NCI-H69 (cell line): ENCODE measurements at places on chromosomes 5 and 9.
A peak's percentile ranks its signal among the peaks of the same experiment; 100 is the strongest.

DNA sequence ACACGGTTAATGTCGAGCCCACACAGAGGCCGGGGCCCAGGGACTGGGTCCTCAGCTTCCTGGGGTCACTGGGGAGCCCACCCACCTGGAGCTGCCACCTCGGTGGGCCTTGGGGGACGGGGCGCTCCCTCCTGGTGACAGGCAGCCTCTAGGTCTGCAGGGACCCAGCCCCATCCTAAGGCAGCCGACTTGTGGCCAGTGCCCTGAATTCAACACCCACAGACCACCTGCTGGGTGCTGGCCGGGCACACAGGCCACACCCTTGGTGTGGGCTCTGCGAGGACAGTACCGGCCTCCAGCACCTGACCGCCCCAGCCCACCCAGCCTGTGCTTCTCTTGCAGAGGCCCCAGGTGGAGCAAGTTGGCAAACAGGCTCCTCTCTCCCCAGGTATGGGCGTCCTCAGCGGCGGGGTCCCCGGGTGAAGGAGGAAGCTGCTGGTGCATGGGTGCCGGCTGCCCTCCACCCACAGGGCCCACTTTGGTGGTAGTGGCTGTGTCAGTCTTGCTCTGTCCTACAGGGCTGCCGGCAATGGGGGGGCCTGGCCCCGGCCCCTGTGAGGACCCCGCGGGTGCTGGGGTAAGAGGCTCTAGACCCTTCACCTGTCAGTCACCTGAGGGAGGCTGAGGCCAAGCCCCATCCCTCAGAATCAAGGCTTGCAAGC lies 8.3 kb downstream of the ENTPD8 start:
- no peak for DNase-seq

GRCh38 chr5:116847960-116848359 lies 273.3 kb upstream of the SEMA6A start:
- no peak for DNase-seq

GRCh38 chr5:141319202-141319601 lies 1.4 kb downstream of the TAF7 start:
- no peak for DNase-seq

DNA sequence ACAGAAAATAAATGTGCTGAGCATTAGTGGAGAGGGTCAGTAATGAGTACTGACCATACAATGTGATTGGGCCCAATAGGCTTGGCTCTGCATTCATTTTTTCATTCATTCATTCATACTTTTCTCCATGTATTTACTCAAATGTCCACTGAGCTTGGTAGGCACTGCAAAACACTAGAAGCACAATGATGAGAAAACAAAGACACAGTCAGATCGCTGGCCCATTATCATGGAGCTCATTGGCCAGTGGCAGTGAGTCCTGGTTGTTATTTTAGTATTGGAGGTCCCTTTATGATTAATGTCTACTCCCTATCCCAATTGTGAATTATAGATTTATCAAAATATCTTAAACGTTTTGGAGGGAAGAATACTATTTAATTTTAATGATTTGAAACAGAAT lies 1079.7 kb upstream of the DMAC1 start:
- DNase-seq: no peak

DNA sequence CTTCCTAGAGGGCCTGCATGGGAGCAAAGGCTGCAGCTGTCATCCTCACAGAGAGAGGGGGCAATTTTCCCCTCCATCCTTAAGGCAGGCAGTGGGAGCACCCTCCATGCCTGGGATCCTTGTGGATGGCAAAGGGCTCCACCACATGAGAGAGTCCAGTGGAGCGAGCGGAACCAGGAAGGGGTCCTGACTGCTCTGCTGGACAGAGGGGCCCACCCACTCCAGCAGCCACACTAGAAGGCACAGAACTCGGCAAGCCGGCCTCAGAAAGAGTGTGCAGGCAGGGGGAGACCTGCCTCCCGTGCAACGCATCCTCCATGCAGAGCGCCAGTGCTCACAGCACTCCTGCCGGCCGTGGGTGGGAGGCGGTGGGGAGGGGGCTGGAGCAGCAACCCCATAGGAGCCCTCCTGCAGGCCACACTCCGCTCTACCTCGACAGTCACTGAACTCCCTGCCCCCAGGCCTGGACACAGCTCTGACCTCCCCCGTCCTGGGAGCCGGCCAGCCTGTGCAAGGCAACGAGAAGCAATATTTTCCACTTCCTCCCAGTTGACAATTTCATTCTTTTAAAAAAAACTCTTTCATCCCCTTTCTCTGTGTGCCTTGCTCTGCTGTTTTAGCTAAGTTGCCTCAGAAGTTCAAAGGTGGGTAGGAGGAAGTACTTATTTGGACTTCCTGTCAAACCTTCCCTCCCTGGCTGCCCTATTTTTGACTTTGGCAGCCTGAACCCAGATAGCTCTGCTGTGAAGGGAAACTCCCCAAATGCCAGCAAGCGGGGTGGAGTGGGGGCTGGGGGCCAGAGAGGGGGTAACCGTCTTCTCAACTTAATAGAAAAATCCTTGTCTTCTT lies 5.3 kb upstream of the LCP2 start:
- DNase-seq: no peak

- no peak for DNase-seq
These were observed 1.4 kb upstream of the N4BP3 start for GRCh38 chr5:178111925-178112324.

DNA sequence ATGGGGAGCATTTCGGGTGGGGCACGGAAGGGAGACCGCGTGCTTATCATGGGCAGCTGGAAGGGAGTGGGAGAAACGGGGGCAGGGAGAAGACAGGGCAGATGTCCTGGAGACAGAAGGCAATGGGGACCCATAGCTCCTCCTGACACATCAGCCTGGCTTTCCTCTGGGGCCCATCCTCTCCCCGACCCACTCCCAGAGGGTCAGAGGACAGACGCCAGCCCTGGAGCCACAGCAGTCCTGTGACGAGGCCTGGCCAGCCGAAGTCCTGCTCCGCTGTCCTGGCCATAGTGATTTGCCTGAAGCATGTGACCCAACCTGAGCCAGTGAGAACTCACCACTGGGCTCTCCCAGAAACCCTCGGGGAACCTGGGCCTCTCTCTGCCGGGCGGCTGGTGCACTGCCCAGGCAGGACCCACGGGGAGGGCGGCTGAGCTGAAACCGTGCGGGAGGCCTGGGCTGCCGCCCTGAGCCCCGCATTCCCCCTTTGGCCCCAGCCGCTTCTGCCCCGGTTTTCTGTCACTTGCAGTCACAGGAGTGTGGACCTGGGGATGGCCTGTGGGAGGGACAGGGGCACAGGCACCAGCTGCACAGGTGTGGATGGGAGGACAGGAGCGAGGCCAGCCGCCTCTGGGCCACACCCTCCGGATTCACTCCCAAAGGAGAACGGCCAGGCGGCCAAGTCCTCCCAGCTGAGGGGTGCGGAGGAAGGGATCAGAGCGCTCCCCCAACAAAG lies 19.8 kb downstream of the ADAMTS2 start:
- DNase-seq: no peak

DNA sequence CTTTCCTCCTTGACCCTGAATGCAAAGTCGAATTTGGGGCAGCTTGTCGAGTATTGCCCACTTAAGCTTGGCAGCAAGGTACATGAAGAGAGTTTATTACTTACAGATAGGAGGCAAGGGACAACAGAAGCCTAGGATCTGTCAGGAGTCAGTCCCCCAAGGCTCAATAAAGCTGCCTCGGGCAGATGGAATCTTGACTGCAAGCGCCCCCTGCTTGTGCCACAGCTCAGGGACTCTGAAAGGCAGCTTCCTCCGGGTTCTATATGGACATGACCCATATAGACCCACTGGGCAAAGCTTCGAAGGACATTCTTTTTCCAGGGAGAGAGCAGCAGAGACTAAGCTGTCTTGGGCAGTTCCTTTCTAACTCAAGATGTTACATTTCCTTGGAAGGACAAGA lies 971.5 kb downstream of the EFNA5 start:
- DNase-seq: peak; percentile 31

- DNase-seq: peak; percentile 91
These were observed 45.7 kb downstream of the BNC2 start for GRCh38 chr9:16824545-16825330.

GRCh38 chr5:82349652-82350051 lies 71.5 kb upstream of the RPS23 start:
- DNase-seq: peak; percentile 57

DNA sequence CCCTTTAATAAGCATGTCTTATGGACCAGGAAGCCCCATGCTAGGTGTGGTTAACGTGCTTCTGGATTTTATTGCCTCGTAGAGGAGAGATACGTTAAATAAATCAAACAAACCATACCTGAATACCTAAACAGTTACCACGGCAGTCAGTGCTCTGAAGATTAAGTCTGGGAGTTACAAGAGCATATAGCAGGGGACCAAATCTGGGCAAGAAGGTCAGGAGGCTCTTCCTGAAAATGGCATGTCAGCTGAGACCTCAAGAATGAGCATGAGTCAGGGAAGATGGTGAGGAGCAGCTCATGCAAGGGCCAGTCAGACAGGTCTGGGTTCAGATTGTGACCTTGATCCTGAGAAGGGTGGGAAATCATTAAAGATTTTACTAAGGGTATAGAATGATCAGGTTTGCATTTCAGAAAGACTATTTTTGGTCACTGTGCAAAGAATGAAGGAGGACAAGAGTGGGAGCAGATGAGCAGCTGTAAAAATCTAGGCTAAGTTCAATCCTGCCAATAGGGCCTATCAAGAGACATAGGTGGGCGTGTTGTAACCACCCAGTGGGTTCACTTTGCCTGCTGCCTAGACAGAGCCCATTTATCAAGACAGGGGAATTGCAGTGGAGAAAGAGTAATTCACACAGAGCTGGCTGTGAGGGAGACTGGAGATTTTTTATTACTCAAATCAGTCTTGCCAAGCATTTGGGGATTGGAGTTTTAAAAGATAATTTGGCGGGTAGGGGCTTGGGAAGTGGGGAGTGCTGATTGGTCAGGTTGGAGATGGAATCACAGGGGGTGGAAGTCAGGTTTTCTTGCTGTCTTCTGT lies 4.8 kb upstream of the ZNF366 start:
- DNase-seq: no peak

DNA sequence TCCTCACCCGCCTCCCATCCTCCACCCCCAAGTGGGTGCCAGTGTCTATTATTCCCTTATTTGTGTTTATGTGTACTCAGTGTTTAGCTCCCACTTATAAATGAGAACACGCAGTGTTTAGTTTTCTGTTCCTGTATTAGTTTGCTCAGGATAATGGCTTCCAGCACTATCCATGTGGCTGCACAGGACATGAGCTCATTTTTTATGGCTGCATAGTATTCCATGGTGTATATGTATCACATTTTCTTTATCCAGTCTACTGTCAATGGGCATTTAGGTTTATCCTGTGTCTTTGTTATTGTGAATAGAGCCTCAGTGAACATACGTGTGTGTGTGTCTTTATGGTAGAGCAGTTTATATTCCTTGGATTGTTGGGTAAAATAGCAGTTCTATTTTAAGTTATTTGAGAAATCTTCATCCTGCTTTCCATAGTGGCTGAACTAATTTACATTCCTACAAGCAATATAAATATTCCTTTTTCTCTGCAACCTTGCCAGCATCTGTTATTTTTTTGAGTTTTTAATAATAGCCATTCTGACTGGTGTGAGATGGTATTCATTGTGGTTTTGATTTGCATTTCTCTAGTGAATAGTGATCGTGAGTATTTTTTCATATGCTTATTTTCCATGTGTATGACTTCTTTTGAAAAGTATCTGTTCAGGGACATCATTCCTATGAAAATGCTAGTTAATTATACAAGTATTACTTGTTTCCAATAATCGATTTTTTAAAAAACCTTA lies 164.0 kb upstream of the CCDC152 start:
- DNase-seq: no peak

GRCh38 chr5:37838152-37838932 lies 1.5 kb downstream of the GDNF start:
- peak; percentile 84 for DNase-seq

DNA sequence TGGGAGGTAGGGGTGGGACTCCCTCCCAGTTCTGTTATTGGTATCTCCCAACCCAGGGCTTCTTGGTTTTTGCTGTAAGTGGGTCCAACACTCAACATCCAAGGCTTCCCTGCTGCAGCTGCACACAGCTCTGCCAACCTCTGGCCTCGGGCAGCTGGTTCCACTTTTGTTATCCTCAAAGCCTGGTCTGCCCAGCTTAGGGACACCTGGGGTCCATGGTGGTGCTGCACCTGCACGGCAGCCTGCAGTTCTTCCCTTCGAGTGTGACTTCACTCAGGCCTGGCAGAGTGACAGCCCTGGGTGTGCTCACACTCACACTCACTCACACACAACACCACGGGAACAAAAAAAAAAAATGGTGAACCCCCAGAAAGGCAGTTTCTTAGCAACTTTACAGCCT lies 15.3 kb upstream of the SAP30L start:
- DNase-seq: peak; percentile 23

DNA sequence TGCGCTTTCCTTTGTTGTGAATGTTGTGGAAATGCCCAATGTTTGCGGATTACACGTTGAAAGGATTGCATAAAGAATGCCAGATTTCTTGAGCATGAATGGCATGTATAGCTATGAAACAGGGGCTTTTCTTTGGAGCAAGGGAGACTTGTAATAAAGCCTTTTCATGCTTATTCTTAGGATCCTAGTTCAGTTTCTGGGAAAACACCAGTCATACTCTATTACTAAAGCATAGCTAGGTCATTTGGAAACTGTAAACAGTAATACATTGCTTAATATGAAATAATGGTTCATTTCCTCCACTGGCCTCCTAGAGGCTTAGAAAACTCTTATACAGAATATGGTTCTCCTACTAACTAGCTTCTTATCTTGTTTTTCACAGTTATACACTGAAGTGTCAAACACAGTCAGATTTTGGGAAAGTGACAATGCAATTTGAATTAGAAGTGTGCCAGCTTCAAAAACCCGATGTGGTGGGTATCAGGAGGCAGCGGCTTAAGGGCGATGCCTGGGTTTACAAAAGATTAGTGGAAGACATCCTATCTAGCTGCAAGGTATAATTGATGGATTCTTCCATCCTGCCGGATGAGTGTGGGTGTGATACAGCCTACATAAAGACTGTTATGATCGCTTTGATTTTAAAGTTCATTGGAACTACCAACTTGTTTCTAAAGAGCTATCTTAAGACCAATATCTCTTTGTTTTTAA lies 104.2 kb downstream of the MELK start:
- DNase-seq: no peak

DNA sequence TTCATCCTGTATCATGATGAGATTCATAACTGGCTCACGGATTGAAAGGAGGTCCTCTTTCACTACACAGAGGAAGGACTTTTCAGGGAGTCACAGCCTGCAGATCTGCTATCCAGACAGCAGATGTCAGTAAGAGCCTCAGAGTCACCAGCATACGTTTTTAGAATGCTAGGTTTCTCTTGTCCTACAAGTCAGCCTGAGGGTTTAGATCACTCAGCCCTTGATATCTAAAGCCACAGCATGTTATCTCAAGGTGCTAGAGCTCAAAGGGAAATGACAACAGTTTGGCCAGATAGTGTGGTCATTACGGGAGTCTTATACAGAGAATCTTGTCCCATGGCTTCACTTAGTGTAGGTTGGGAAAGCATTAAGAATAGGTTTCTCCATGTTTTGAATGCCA lies 30.9 kb upstream of the SLC46A2 start:
- DNase-seq: peak; percentile 25

GRCh38 chr5:34460496-34460895 lies 195.6 kb upstream of the RAI14 start:
- no peak for DNase-seq

- DNase-seq: no peak
These were observed 62.3 kb downstream of the ZCCHC7 start for GRCh38 chr9:37182718-37183117.
